Coronary artery (tissue), 2 donors: ENCODE measurements at places on chromosomes 1 and 21.
A peak's percentile ranks its signal among the peaks of the same experiment; 100 is the strongest.

GRCh38 chr1:99496067-99496466 is 149.8 kb upstream of the PALMD start:
- no peak for DNase-seq

DNA sequence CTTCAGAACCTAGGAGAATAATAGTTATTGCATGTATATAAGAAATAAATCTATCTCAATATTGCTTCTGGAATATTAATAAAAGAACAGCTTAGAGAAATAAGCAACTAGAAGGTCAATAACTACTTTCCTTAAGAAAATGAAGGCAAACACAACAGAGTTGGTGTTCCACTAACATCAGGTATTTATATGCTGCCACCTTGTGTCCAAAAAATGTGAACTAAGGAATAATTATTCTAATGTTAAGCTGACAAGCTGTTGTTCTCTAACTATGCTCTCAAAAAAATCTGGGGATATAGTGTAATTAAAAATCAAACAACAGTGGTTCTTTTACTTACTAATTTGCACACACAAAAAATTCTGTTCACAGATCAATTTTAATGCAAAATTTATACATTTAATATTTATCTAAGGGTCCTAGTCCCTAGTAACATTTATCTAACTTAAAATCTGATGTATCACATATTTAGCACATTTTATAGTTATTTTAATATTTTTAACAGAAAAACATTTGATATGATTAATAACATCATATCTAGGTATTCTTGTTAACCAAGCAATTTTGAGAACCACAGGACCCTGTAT is 39.6 kb downstream of the UCHL5 start:
- DNase-seq = no peak

GRCh38 chr21:14737922-14738321 is 191.8 kb upstream of the SAMSN1 start:
- no peak for DNase-seq

DNA sequence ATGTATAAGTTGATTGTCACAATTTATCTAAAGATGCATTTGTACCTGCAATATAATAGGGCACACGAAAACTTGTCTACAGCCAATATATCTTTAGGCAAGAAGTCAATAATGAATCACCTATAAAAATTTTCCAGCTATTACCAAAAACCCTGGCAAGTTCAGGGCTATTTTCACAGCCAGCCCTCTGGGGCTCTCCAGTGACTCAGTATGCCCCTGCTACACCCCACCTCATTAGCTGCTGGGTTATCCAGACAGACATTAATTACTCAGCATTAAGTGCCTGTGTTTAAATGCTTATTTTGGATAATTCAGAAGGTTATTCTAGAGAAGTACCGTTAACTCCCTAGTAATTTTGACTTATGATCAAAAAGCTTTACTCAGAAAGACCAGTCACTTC is 220.2 kb downstream of the TBX15 start:
- DNase-seq = no peak

- DNase-seq = no peak
These were observed 151.0 kb downstream of the CDC7 start for GRCh38 chr1:91651661-91652071.

DNA sequence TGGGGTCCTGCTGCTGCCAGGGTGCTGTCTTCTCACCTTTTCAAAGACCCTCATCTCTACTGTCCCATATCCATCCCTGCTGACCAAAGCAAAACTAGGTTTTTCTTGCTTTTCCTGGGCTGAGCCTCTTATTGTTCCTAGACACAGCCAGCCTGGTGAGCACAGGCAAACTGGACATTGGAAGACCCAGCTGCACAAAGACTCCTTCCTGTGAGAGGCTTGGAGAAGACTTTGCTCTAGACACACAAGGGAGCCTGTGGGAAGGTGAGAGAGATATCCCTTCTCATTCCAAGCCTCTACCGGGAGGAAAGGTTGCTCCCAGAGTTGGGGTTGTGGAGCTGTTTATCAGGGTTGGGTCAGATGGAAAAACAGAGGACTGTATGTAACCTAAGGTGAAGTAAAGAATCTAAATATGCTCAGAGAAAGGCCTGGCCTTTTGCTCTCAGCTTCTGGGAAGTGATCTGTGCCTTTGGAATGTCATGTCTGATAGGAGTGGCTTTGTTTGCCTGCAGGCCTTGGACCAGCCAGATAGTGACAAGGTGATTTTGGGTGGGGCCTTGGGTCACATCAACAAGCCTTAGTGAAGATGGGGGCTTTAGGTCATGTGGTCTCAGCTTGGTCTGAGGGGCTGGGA is 87.6 kb upstream of the RUNX1 start:
- no peak for DNase-seq

DNA sequence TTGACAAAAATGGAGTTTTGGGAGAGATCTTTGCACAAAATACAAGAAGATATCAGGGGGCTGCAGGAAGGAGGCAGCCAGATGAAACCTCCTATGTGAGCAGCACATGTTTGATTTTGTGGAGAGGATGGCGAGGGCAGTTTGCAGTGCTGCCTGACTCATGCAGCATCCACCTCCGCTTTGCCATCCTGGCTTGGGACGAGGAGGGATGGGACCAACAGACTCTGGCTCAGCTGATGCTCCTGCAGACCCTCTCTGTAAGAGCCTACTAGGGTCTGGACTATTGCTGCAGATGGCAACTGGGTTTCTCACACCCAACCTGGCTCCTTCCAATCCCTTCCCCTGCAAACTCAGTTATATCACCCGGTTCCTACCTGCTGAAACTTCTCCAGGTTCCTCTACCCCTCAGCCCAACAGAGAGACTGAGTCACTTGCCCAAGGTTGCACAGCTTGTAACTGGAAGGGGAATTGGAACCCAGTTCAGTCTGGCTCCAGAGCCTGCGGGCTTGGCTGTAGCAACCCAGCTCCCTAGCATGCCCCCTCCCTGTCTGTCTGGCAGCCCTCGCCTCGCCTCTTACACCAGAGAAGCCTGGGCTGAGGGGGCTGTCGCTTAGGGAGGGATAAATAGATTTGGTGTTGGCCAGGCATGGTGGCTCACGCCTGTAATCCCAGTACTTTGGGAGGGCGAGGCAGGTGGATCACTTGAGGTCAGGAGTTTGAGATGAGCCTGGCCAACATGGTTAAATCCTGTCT is 205.8 kb downstream of the PTPRU start:
- DNase-seq = peak; percentile 63

- no peak for DNase-seq
These were observed 100.9 kb downstream of the XCL2 start for GRCh38 chr1:168442931-168443330.

GRCh38 chr21:38186661-38187270 is 70.0 kb upstream of the KCNJ15 start:
- DNase-seq = no peak

GRCh38 chr1:239293350-239294110 is 92.8 kb upstream of the CHRM3 start:
- DNase-seq = no peak

DNA sequence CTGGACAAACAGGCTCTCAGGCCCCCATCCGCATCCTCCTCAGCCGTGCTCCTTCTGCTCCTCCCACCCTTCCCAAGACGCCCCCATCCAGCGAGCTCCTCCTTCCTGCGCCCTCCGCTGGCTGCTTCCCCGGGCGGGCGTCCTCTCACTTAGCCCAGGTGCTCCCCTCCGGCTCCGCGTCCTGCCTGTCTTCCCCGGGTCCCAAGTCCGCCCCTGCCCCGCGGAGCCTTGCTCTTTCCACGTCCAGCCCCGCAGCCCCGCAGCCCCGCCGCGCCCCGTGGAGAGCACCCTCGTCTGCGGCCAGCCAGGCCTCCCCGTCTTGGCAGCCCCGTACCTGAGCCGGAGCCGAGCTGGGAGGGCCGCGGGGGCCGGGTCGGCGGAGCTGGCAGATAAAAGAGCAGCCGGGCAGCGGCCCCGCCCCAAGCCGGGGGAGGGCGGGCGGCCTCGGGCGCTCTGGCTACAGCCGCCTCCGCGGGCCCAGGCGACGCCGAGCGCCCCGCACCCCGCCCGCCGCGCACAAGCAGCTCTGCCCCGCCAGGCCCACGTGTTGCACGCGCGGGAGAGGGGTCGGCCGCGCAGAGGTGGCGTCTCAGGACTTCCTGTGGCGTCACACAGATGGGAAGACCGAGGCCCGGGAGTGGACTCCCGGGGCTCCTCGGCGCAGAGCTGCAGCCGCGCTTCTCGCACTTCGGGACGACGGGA is at the start of gene PAQR7:
TSS of gene PAQR7 (minus strand) at position 555 of the 702 bp plus-strand sequence. CDS start 11,869 bp downstream, outside the sequence.
- peak; percentile 87 for DNase-seq

DNA sequence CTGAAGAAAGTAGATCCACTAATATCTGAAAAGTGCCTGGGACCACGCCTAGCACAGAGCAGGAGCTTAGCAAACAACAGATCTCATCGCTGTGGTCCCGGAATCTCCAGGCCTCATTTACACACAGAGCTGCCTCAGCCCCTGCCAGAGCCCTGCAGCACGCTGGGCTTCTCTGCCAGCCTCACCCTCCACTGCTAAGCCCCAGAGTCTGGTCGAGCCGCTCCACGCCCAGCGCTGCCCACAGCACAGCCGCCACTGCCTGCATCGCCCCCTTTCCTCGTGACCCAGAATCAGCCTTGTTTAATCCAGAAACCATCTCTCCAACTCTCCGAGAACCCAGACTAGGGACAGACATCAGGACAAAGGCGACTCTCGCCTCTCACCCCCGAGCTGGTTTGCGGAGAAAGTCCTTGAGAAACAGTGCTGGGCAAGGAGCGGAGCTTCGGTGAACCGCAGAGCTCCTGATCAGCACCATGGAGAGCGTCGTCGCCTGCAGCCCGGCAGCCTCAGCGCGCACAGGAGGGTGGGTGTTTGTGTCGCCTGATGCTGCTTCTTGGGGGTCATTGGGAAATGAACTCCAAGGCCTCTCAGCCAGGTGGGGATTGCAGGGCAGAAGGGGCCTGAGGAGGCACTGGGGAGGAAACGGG is 145.1 kb downstream of the NPHP4 start:
- DNase-seq = no peak

DNA sequence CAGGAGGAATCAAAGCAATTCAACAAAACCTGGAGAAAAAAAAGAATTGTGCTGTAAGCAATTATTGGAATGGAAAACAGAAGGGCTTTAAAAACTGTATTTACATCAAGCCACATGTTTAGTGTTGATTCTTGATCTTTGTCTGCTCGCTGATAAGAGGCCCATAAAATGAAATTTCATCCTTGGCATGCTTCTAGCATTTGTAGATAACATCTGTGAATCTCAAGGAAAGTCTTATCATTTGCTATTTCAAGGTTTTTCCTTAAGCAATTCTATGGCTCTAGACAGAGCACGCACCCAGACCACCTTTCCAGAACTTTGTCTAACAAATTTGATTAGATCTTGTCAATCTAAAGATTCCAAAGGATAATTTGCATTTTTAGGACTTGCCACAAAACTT is 181.0 kb upstream of the FGGY start:
- DNase-seq = no peak

DNA sequence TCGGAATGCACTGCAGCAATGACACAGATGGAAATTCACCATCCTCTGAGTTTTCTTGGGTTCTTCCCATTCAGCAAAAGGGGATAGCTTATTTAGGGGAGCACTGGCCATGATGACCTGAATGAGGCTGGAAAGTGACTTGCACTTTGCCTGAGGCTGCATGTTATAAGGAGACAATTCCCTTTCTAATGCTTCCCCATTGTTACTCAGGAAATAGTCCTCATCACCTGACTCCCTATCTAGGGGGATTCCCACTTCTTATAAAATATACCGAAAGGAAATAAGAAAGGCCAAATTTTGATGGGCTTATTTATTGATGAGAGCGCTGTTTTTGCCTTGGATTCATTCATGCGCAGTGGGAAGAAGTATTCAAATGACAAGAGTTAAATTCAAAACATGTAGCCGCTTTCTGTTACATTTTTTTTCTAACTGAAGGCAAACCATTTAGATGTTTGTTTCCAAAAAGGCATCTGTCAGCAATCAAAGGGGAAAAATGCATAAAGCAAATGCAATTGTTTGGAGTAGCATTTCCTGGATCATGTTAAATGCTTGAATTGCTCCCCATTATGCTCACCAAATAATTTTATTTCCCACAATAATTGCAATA is 220.3 kb upstream of the NFIA start:
- no peak for DNase-seq

- DNase-seq = no peak
These were observed 25.5 kb upstream of the IFNAR1 start for GRCh38 chr21:33299181-33299752.

GRCh38 chr1:203772836-203773235 is 7.9 kb downstream of the LAX1 start:
- no peak for DNase-seq

- DNase-seq = no peak
These were observed 569.3 kb upstream of the ZRANB2 start for GRCh38 chr1:71650119-71650518.

GRCh38 chr1:156025876-156026275 is 5.1 kb upstream of the SSR2 start:
- no peak for DNase-seq

DNA sequence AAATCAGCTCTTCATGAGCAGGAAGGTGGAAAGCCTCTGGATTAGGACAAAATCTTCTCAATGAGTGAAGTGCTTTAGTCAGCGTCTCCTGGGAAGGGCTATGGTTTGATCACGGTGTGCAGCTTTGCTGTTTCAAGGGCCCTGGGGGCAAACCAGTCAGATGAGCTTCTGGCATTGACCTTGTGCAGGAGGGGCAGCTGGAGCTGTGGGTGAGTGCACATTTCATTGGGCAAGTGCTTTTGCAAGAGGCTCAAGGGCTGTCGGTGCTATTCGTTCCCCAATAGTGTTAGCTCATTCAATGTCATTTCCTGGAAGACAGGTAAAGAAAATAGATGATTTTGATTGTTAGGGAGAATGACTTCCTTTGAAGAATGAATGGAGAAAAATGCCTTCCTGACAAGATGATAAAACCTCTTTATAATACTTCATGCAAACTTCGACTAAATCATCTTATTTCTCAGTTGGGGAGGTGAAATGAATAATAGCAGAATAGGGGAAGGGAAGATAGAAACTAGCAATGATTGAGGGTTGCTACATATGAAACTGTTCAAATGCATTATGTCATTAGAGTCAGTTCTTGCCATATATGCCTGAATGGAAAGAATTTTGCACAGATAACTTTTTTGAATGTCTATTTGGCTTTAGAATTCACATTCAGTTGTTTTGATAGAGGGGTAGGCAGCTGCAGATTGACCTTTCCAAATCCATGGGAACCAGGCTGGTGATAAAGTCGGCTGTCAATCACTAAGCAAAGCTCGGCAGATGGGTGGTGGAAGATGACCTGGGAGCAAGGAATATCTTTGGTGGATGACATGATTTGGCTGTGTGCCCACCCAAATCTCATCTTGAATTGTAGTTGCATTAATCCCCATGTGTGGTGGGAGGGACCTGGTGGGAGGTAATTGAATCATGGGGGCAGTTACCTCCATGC is 12.9 kb upstream of the DISC1 start:
- DNase-seq = no peak

DNA sequence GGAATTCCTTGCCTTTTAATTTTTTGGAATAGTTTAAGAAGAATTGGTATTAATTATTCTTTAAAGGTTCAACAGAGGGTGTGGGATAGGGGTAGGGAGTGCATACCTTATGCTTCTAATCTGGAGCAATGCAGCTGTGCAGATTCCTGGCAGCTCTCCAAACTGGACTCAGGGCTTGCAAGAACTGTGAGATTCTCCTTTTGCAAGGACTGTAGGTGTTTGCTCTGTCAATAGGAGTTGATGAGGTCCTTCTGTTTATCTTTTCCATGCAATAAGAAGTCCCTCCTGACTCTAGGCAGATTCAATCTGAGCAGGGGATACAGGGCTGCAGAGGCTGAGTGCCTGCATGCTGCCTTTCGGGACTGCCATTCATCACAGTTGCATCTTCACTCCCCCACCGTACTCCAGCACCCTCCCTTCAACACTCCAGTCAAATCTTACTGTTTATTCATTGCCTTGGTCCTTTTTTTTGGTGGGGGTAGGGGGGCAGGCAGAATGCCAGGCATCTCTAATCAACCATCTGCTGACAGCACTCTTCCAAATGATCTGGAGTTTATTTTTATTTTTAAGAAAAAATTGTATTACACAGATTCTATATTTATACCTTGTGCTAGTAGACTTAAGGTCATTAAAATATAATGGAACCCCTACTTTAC is 122.3 kb downstream of the DISC1 start:
- no peak for DNase-seq
